ENCODE measurements at places on chromosomes 5 and 9.

GRCh38 chr9:84975926-84976325 lies 306.4 kb downstream of the NTRK2 start:
- no peak for DNase-seq
- H3K27me3 ChIP-seq = no peaks in the 10 kb centered on the region
- no peaks in the 10 kb centered on the region for H3K36me3 ChIP-seq
- no peaks in the 10 kb centered on the region for H3K4me1 ChIP-seq
- no peak overlapping the region for H3K4me3 ChIP-seq

- H3K36me3 ChIP-seq = no peaks in the 10 kb centered on the region
- H3K4me1 ChIP-seq = no peaks in the 10 kb centered on the region
- H3K27ac ChIP-seq = no peak overlapping the region
- DNase-seq = no peak
- no peak overlapping the region for H3K4me3 ChIP-seq
Measured at GRCh38 chr5:53934151-53934820, 373.8 kb downstream of the NDUFS4 start.

- no peaks in the 10 kb centered on the region for H3K4me1 ChIP-seq
- H3K27me3 ChIP-seq = no peaks in the 10 kb centered on the region
- H3K4me3 ChIP-seq = no peak overlapping the region
- H3K36me3 ChIP-seq = no peaks in the 10 kb centered on the region
- H3K27ac ChIP-seq = no peak overlapping the region
Measured at GRCh38 chr9:98429613-98430012, 174.2 kb upstream of the TBC1D2 start.

DNA sequence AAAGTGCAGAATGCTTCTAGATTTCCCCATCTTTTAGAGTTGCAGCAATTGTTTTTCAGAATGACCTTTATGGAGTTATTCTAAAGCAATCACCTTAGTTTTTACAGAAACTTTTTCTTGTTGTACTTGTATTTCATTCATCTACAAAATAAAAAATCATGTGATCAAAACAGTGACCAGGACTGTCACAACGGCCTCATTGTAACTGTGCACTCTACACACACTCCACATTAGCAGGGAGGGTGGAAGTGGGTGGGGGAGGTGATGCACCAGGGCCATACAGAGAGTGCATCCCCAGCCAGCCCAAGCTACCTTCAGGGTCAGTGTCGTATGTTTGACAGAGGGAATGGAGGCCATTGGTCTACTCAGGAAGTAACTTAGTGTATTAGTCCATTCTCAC lies 26.9 kb downstream of the EGFLAM start:
- H3K27ac ChIP-seq = no peak overlapping the region
- no peaks in the 10 kb centered on the region for H3K27me3 ChIP-seq
- DNase-seq = no peak
- no peaks in the 10 kb centered on the region for H3K36me3 ChIP-seq
- no peaks in the 10 kb centered on the region for H3K4me1 ChIP-seq
- H3K4me3 ChIP-seq = no peak overlapping the region

- DNase-seq = no peak
- no peak overlapping the region for H3K4me3 ChIP-seq
- no peaks in the 10 kb centered on the region for H3K27me3 ChIP-seq
- peaks cover 37% of the 10 kb centered on the region for H3K4me1 ChIP-seq
- H3K27ac ChIP-seq = no peak overlapping the region
- H3K36me3 ChIP-seq = no peaks in the 10 kb centered on the region
Measured at GRCh38 chr5:10534561-10535530, 29.0 kb upstream of the ANKRD33B start.

DNA sequence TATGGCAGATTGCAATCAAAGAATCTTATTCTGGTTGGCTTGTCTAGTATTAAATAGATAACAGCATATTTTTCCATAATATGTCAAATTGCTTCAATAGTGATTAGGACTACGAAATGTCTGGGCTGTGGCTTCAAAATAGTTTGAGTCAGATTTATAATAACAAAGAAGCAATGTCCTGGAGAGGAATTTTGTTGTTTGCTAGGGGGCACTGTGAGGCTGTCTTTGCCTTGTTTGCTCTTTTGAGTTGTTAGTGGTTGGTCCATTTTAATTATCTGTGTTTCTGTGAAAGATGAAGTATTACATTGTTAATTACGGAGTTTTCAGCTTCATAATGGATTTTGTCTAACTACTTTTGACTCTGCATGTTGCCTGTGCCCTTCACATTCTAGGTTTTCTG lies 713.6 kb downstream of the TLE4 start:
- no peak for DNase-seq
- no peaks in the 10 kb centered on the region for H3K27me3 ChIP-seq
- H3K4me1 ChIP-seq = no peaks in the 10 kb centered on the region

DNA sequence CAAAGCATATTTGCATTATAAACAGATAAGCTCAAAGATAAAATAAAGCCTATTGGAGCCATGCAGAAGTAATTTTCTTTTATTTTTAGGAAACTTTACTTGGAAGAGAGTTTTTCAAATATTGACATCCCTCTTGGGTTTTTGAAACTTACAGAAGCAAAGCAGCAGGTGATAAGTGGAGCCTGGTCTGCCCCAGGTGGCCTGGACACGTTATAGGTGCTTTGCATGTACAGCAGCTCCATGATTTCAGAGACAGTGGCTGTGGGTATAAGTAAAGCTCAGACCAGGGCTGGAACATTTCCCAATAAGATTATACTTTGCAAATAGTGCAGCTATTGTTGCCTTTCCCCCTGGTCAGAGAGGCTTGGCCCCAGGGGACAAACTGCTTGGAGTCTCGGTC lies 51.5 kb downstream of the CCDC192 start:
- H3K36me3 ChIP-seq = no peaks in the 10 kb centered on the region
- H3K4me1 ChIP-seq = no peaks in the 10 kb centered on the region
- no peaks in the 10 kb centered on the region for H3K27me3 ChIP-seq
- no peak overlapping the region for H3K4me3 ChIP-seq
- H3K27ac ChIP-seq = no peak overlapping the region

DNA sequence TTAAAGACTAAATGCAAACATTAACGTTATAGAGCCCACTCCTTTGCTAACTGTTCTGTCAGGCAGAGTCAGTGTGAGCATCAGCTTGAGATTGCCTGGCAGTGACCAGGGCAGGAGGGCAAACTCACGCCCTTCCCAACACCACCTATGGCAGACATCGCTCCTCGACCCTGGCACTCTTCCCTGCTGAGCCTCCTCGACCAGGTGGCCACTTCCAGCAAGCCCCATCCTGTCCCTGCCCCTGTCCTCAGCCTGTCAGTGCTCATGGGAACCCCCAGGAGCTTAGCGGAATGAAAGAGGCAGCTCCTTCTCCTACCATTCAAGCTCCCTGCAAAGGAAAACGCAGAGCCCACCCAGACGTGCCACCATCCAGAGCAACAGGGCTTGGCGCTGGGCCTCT lies 42.0 kb downstream of the PRRT1B start:
- no peak for DNase-seq
- no peak overlapping the region for H3K4me3 ChIP-seq
- H3K36me3 ChIP-seq = peaks cover 13% of the 10 kb centered on the region

GRCh38 chr5:28374492-28374967 lies 1336.1 kb upstream of the CDH9 start:
- H3K27me3 ChIP-seq = no peaks in the 10 kb centered on the region
- no peak for DNase-seq
- no peaks in the 10 kb centered on the region for H3K4me1 ChIP-seq
- no peak overlapping the region for H3K27ac ChIP-seq
- no peak overlapping the region for H3K4me3 ChIP-seq

GRCh38 chr9:86955561-86955960 lies 8.3 kb upstream of the GAS1 start:
- H3K27ac ChIP-seq = no peak overlapping the region
- no peaks in the 10 kb centered on the region for H3K36me3 ChIP-seq
- H3K4me3 ChIP-seq = no peak overlapping the region
- no peak for DNase-seq
- no peaks in the 10 kb centered on the region for H3K27me3 ChIP-seq

GRCh38 chr5:38944282-38944681 lies 98.5 kb downstream of the OSMR start:
- H3K4me3 ChIP-seq = no peak overlapping the region
- no peaks in the 10 kb centered on the region for H3K4me1 ChIP-seq
- no peak overlapping the region for H3K27ac ChIP-seq
- H3K36me3 ChIP-seq = peaks cover 28% of the 10 kb centered on the region
- no peaks in the 10 kb centered on the region for H3K27me3 ChIP-seq

DNA sequence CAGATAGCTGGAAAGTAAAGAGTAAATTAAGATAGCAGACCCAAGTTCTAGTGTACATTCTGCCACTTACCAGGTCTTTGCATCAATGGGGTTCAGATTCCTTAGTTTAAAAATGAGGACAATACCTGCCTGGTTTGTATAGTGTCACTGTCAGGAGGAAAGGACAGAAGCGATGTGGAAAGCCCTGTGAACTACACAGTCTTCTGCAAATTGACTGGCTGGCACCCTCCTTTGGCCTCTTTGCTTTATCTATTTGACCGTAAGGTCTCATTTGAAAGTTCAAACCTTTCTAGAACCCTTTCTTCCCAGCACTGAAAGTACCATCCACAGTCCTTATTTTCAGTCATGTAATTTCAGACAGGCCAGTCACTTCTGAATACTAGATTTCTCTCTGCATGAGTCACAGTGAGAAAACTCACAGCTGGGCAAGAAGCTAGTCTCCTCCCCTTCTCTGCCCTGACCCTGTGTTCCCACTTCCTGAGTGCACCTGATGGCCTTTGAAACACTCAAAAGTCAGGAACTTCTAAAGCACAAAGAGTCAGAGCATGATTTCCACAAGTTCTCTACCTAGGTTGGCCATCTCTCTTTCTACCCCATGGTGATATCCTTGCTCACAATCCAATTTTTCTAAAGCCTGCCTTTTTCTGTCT lies 91.3 kb upstream of the RASEF start:
- H3K27me3 ChIP-seq = no peaks in the 10 kb centered on the region
- DNase-seq = no peak
- H3K4me3 ChIP-seq = no peak overlapping the region
- no peaks in the 10 kb centered on the region for H3K4me1 ChIP-seq
- no peak overlapping the region for H3K27ac ChIP-seq

GRCh38 chr5:143807401-143807800 lies 4.6 kb upstream of the HMHB1 start:
- H3K27ac ChIP-seq = no peak overlapping the region
- no peak overlapping the region for H3K4me3 ChIP-seq
- DNase-seq = no peak
- H3K36me3 ChIP-seq = no peaks in the 10 kb centered on the region
- H3K27me3 ChIP-seq = no peaks in the 10 kb centered on the region
- no peaks in the 10 kb centered on the region for H3K4me1 ChIP-seq

DNA sequence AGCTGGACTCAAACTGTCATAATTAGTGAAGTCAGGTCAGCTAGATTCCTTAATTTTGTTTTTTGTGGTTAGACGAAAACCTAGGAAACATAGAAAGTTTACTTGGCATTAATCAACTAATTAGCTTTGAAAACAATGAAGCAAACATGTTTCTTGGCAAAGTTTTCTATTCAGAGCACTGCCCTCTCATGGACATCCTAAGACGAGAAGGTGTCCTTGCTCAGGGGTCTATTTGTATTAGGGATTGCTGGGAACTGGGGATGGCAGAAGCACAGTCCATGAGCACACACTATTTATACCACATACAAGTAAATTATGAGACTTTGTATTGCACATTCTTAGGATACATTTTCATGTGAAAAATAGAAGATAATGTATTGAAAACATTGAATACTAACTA lies 49.7 kb downstream of the POC5 start:
- peaks cover 42% of the 10 kb centered on the region for H3K4me1 ChIP-seq
- H3K27ac ChIP-seq = no peak overlapping the region
- DNase-seq = peak; percentile 17
- H3K4me3 ChIP-seq = no peak overlapping the region
- no peaks in the 10 kb centered on the region for H3K27me3 ChIP-seq

DNA sequence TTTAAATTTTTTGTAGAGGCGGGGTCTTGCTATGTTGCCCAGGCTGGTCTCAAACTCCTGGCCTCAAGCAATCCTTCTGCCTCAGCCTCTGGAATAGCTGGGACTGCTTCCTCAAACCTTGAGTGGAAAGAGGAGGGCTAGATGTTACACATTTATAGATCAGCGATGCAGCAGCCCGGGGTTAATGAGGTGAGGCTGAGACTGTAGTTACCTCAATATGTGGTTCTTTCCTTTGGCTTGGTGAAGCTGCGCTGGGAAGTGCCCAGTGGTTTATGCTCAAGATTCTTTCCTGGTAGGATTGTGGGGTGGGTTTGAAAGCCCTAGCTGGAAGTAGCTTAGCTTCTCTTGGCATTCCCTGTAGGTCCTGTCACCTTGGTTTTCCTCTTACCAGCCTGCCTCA lies 22.5 kb downstream of the ZNF618 start:
- H3K27ac ChIP-seq = no peak overlapping the region
- no peaks in the 10 kb centered on the region for H3K27me3 ChIP-seq
- no peak for DNase-seq

- H3K27me3 ChIP-seq = no peaks in the 10 kb centered on the region
- no peak overlapping the region for H3K4me3 ChIP-seq
- H3K36me3 ChIP-seq = peaks cover 11% of the 10 kb centered on the region
Measured at GRCh38 chr9:89366711-89367110, 48.4 kb downstream of the SECISBP2 start.

GRCh38 chr9:88821746-88822106 lies 169.5 kb upstream of the S1PR3 start:
- no peaks in the 10 kb centered on the region for H3K4me1 ChIP-seq
- no peak for DNase-seq
- H3K27ac ChIP-seq = no peak overlapping the region
- H3K4me3 ChIP-seq = no peak overlapping the region
- no peaks in the 10 kb centered on the region for H3K36me3 ChIP-seq
- peaks cover 83% of the 10 kb centered on the region for H3K27me3 ChIP-seq

DNA sequence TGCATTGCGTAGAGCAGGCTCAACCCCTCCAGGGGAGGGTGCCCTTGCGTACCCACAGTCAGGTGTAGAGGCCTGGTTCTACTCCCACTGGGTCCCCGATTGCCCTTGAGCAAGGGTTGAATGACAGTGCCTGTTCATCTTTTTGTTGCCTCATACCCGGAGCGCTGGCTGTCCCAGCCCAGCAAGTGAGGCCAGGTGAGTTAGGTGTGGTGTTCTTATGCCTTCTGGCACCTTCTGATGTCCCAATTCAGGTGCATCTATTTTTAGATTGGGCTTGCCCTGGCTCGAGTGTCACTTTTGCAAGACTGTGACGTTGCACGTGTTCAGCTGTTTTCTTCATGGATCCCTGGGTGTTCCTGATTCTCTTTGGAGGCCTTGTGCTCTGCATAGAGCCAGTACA lies 257.8 kb downstream of the GOLPH3 start:
- no peak overlapping the region for H3K27ac ChIP-seq
- no peaks in the 10 kb centered on the region for H3K4me1 ChIP-seq

- no peaks in the 10 kb centered on the region for H3K27me3 ChIP-seq
- H3K27ac ChIP-seq = no peak overlapping the region
- DNase-seq = peak; percentile 23
- no peak overlapping the region for H3K4me3 ChIP-seq
Measured at GRCh38 chr5:168946363-168946762, 354.6 kb downstream of the SLIT3 start.

GRCh38 chr9:21432672-21433425 lies 7.4 kb upstream of the IFNA1 start:
- H3K4me3 ChIP-seq = peak overlapping the region; percentile 46
- H3K36me3 ChIP-seq = no peaks in the 10 kb centered on the region
- H3K27me3 ChIP-seq = no peaks in the 10 kb centered on the region
- peaks cover 6% of the 10 kb centered on the region for H3K4me1 ChIP-seq
- no peak overlapping the region for H3K27ac ChIP-seq
- peak; percentile 41 for DNase-seq

Measured in common myeloid progenitor, CD34-positive (primary cell).